A549 treated with dexamethasone at 1 μM for 4 hours (cell line): ENCODE measurements at places on chromosomes 5 and 9. TPM values are rescaled to one million over a fixed set of nuclear protein-coding genes. Genes with fewer than 3 reads are reported as not detected.

PCDHB15 gene
- 0.05 to 0.16 TPM (median 0.05 TPM) in 5 replicates for total RNA-seq

NRG2 gene
- total RNA-seq = 1.8 to 2.4 TPM (median 2.0 TPM) in 5 replicates

IL31RA gene
- total RNA-seq = 0.86 to 1.6 TPM (median 1.4 TPM) in 5 replicates

CLIC3 gene
- 3.3 to 6.7 TPM (median 5.0 TPM) in 5 replicates for total RNA-seq

ZDHHC11B gene
- 0.87 to 1.4 TPM (median 1.3 TPM) in 5 replicates for total RNA-seq

UBE2QL1 gene
- total RNA-seq = 1.9 to 2.4 TPM (median 2.1 TPM) in 5 replicates

SLF1 gene
- 8.4 to 11.6 TPM (median 10.7 TPM) in 5 replicates for total RNA-seq

TXNDC8 gene
- not detected in 5 replicates for total RNA-seq

RNF183 gene
- 0.07 to 0.17 TPM (median 0.11 TPM) in 3 of 5 replicates, not detected in the others for total RNA-seq

OBP2B gene
- not detected in 5 replicates for total RNA-seq

ZBTB5 gene
- total RNA-seq = 5.7 to 7.9 TPM (median 7.0 TPM) in 5 replicates

MAPK9 gene
- total RNA-seq = 25.5 to 44.1 TPM (median 38.1 TPM) in 5 replicates

TLR4 gene
- total RNA-seq = 0.06 to 0.20 TPM (median 0.13 TPM) in 5 replicates

FAM221B gene
- total RNA-seq = not detected in 5 replicates

NOXA1 gene
- total RNA-seq = 0.41 to 1.7 TPM (median 1.4 TPM) in 5 replicates

RANBP17 gene
- total RNA-seq = 1.6 to 2.8 TPM (median 2.4 TPM) in 5 replicates

ZDHHC11 gene
- total RNA-seq = 7.8 to 22.3 TPM (median 15.6 TPM) in 5 replicates

FAM81B gene
- total RNA-seq = not detected in 5 replicates

LHFPL2 gene
- total RNA-seq = 61.5 to 84.2 TPM (median 77.3 TPM) in 5 replicates

PKD2L2 gene
- total RNA-seq = 0.05 TPM in 1 of 5 replicates, not detected in the others

IFNA13 gene
- not detected in 5 replicates for total RNA-seq

FOXD4L4 gene
- 0.04 to 0.07 TPM (median 0.05 TPM) in 3 of 5 replicates, not detected in the others for total RNA-seq

THBS4 gene
- total RNA-seq = 0.09 to 0.33 TPM (median 0.21 TPM) in 4 of 5 replicates, not detected in the other

ESM1 gene
- not detected in 5 replicates for total RNA-seq

LCN15 gene
- total RNA-seq = 0.09 TPM in 2 of 5 replicates, not detected in the others

OMD gene
- total RNA-seq = not detected in 5 replicates

NOL6 gene
- total RNA-seq = 65.1 to 79.6 TPM (median 79.1 TPM) in 5 replicates

CCDC192 gene
- not detected in 5 replicates for total RNA-seq

IFNB1 gene
- 0.10 TPM in 1 of 5 replicates, not detected in the others for total RNA-seq

FRRS1L gene
- 0.06 to 0.26 TPM (median 0.22 TPM) in 5 replicates for total RNA-seq

IFNE gene
- 0.49 to 0.83 TPM (median 0.73 TPM) in 5 replicates for total RNA-seq

REEP2 gene
- total RNA-seq = 6.2 to 7.7 TPM (median 6.7 TPM) in 5 replicates
